ENCODE measurements at places on chromosomes 13 and 19.

GRCh38 chr13:114102521-114103288 is 29.7 kb downstream of the RASA3 start:
- peak; percentile 2 for DNase-seq

DNA sequence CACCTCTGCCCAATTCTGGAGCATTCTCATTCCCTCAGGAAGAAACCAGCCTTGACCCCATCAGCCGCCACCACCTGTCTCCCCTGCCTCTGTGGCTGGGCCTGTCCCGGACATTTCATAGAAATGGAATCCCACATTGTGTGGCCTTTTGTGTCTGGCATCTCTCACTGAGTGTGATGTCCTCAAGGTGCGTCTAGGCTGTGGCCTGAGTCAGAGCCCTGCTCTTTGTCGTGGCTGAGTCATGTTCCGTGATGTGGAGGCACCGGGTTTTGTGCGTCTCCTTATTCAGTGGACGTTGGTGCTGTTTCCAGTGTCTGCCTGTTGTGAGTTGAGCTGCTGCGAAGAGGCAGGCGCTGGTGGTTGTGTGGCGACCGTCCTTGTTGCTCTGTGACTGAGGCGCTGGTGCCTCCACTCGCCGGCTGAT is 3.5 kb downstream of the FZR1 start:
- DNase-seq, result no peak

- no peak for DNase-seq
Measured at GRCh38 chr19:19422156-19422555, 16.7 kb downstream of the GATAD2A start.

GRCh38 chr13:72884101-72884500 is 102.2 kb downstream of the PIBF1 start:
- no peak for DNase-seq

GRCh38 chr13:59501004-59501403 is 662.7 kb downstream of the DIAPH3 start:
- DNase-seq, result no peak

GRCh38 chr13:43905435-43906031 is 25.8 kb downstream of the LACC1 start:
- peak; percentile 24 for DNase-seq

DNA sequence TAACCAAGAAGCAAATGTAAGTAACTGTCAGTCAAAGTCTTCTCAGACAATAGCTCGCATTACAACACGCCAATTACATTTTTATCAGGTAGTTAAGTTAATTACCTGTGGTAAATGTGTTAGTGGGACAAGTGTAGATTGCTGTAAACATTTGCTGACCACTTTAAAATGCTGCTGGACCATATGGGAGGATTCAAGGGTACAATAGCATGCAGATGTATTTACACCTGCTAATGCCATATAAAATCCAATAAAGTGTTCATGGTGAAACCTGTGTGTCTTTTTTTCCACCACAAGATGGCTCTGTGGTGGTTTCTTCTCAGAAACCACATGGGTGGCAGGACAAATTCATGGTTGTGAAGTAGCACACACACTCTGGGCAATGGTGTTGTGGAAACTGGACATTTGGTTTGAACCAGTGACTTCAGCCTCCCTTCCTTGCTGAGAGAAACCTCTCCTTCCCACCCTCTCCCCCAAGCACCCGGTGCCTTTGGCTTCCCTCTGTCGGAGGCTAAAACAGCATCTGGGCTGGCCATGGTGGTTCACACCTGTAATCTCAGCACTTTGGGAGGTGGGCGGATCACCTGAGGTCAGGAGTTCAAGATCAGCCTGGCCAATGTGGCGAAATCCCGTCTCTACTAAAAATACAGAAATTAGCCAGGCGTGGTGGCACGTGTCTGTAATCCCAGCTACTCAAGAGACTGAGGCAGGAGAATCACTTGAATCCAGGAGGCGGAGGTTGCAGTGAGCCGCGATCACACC is 18.1 kb upstream of the GTF3A start:
- no peak for DNase-seq

GRCh38 chr13:66634384-66634783 is 595.8 kb downstream of the PCDH9 start:
- DNase-seq, result no peak

DNA sequence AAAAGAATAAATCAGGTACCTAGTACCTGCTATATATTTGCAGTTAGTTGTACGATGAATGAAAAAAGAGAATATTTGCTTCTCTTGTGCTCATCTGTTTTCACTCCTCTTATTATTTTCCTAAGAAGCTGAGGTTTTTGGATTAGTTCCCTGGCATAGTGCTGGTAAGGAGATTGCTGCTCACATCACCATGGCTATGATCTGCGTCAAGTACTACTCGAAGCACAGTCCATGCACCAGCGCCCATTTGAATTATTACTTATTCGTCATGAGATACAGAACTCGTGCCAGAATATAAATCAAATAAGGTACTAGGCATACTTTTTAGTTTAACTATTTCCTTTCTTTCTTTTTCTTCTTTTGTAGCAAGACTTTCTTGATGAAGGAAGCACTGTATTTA is 7.1 kb downstream of the SERTM1 start:
- DNase-seq, result no peak

- DNase-seq, result no peak
Measured at GRCh38 chr13:53301449-53301848, 272.8 kb downstream of the OLFM4 start.

DNA sequence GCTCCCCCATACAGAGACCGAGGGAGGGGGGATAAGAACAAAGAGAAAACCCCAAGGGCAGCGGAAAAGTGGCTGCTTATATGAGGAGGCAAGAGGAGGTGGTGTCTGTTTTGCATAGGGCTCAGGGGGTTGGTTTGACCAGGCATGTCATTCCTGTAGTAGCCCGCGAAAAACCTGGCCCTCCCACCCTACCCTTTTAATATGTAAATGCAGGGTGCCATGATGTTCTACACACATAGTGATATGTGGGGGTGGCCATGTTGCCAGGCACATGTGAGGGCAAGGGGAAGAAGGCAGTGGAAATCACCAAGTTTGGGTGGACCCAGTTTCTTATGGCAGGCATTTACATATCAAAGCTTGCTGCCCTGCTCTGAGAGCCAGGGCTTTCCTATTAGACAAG is 203.5 kb upstream of the UBL3 start:
- peak; percentile 12 for DNase-seq

- peak; percentile 3 for DNase-seq
Measured at GRCh38 chr13:73835138-73835721, 299.0 kb downstream of the KLF12 start.

DNA sequence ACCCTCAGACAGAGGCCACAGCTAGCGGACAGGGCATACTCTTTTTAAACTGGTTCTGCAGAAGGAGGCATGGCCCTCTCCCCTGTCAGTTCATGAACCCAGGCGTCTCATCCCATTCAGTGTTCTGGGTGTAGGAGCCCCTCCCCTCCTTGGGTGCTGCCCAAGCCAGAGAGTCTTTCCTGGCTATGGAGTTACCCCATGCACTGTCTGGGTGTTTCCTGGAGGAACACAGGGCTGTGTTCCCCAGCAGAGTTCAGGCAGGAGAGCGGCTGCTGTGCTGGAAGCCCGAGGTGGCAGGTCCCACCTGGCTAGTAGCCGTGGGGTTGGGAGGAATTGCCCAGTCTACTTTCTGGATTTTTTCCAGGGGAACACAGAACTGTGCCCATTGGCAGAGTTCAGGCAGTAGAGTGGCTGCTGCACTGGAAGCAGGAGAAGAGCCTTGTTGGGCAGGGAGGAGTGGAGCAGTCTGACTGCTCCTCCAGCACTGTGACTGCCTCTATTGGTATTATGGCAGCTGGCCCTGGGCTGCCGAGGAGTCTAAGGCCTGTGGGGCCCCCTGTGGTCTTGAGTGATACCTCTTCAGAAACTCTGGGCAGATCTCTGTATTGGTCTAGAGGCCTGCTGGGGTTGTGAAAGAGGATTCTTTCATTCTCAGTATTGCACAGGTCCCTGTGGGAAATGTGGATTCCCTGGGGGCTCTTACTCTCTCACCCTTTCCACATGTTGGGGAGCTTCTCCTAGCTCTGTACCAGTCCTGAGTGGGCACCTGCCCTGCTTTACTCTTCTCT is 168.3 kb downstream of the PCDH20 start:
- DNase-seq, result no peak

GRCh38 chr13:39410096-39410901 is 192.7 kb downstream of the LHFPL6 start:
- DNase-seq, result no peak

DNA sequence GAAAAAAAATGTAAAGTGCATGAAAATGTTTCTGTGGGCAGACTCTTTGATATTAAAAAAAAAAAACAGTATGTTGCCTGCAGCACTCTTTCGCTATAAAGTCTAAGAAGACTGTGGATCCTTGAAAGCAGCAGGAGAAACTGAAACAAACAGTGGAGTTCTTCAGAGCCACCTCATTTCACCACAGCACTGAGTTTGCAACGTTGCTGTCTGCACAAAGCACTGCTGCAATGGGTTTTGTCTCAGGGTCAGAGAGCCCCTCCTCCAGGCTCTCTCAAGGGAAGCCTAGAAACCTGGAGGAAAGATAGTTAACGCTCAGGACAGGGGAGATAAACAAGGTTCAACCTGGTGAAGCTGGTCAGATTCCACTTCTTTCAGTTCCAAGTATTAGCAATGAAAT is 248.7 kb downstream of the EFNB2 start:
- no peak for DNase-seq

GRCh38 chr13:20776751-20777150 is 3.0 kb upstream of the EEF1AKMT1 start:
- no peak for DNase-seq

DNA sequence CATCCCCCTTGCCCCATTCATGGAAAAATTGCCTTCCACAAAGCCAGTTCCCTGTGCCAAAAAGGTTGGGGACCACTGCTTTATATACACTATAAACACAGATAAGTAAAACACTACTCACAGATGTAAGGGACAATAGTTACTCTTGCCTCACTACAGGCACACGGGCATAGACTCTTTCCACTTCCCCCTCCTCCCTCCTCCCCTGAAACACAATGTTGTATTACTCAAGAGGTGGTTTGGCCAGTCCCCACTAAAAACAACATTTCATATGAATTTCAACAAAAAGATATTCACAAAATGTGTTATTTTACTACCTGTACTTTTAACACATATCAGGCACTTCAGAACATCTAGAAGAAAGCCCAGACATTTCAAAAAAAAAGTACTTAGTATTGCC is 45.1 kb downstream of the EPSTI1 start:
- no peak for DNase-seq

- no peak for DNase-seq
Measured at GRCh38 chr13:81021284-81021840, 680.4 kb upstream of the SPRY2 start.

- peak; percentile 47 for DNase-seq
Measured at GRCh38 chr19:31054430-31054829, 294.8 kb downstream of the TSHZ3 start.

GRCh38 chr19:31214997-31215396 is 134.2 kb downstream of the TSHZ3 start:
- DNase-seq, result no peak

DNA sequence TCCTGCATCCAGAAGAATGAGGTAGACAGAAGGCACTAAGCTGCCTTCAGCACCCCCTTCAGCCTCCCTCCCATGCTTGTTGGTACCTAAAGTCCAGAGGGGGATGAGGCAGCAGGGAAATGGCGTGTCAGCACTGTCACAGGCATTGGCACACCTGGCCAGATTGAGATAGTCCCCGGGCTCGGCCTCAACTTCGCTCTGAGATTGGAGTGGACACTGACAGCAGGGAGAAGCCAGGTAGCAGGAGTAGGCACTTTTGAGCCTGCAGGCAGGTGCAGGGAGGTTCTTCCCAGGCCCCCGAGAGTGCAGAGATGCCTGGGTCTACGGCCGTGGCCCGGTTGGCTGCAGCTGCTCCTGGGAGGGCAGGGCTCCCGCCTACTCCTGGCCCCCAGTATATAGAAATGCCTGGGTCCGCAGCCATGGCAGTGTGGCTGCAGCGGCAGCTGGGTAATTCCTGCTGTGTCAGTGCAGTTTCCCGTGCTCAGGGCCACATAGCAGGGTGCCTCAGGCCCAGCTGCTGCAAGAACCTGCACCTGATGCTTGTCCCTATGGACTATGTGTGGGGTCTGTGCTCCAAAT is 160.3 kb downstream of the SLITRK6 start:
- no peak for DNase-seq

DNA sequence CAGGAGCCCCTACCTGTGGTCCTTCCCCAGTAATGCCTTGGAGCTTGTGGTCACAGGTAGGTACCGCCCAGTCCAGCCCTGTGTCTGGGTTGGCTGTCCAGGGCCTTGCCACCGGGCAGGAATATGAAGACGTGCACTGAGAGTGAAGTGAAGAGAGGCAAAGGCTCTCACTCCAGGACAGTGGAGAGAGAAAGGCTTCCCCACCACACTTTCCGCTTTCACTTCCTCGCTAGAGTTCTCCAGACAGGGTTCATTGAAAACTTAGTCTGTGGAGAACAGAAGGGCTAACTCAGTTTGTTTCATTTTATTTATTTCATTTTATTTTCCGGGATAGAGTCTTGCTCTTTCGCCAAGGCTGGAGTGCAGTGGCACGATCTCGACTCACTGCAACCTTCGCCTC is 14.2 kb downstream of the FCAR start:
- no peak for DNase-seq

DNA sequence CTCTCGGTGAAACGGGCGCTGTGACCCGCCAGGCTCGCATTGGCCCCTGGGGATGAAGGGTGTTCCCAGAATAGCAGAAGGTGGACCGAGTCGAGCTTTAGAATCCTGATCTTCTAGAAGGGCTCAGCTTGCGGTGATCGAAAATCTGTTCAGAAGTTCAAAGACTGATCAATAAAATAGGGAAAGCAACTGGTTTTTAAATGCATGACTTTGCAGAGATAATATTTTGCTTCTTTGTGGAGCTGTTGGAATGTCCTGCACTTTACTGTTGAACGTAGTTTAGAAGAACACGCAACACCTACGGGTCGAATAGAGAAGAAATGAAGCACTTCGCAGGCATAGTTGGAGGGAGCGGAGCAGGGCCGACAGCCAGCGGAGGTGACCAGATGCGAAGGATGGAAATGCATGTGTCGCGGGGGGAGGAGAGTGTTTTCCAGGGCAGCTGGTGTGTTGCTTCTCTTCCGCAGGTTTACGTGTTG is 766 bp downstream of the CEBPG start:
- DNase-seq, result no peak

- DNase-seq, result no peak
Measured at GRCh38 chr13:109819874-109820273, 33.5 kb upstream of the IRS2 start.

- DNase-seq, result no peak
Measured at GRCh38 chr13:113926951-113927660, 46.8 kb downstream of the C13orf46 start.

- DNase-seq, result no peak
Measured at GRCh38 chr13:55569082-55569481, 1571.6 kb upstream of the PRR20A start.

GRCh38 chr19:29665826-29666577 is 741 bp downstream of the PLEKHF1 start:
- DNase-seq, result peak; percentile 28

DNA sequence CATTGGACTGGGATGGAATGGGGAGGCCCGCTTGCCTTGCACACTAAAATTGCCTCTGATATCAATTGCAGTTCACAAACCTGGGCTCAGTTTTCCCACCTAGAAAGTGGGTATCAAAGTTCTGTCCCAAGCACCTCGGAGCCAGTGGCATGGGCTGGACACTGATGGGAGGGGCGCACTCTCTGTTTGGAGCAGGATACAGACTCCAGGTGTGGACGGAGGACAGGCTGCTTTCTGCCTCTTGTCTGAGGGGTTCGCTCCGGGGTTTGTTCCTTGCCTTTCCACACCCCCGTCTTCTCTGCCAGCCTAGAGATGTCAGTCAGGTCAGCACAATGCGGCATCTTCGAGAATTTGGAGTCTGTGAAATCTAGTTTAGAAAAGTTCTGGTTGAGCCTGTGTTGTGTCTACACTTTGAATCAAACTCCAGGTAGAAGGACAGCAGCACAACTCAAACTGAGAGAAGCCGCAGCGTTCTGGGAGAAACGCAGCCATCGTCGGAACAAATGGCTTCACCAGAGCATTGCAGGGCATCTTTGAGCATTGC is 141.9 kb downstream of the TEX29 start:
- DNase-seq, result no peak
